ENCODE measurements at places on chromosomes 11 and 22.

- no peak for DNase-seq
These were observed 23.1 kb downstream of the CD6 start for GRCh38 chr11:60994541-60995080.

DNA sequence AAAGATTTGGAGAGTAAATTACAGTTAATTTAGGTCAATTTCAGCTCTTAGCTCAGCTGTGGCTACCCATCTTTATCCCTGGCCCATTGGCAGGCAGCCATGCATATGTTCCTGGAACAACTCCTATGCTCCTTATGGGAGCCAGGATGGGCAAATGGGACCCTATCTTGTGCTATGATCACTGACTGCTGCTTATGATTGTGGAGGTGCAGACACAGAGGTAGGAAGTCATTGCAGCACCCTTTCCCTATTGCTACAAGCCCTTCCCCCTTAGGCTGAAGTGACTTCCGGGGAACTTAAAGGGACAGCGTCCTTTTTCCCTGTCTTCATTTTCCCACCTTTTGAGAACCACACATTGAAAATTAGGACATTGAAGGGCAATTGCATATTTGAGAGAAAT is 112.7 kb downstream of the FCHSD2 start:
- DNase-seq: no peak

GRCh38 chr11:45485070-45485707 is 180.2 kb downstream of the CHST1 start:
- DNase-seq: no peak

DNA sequence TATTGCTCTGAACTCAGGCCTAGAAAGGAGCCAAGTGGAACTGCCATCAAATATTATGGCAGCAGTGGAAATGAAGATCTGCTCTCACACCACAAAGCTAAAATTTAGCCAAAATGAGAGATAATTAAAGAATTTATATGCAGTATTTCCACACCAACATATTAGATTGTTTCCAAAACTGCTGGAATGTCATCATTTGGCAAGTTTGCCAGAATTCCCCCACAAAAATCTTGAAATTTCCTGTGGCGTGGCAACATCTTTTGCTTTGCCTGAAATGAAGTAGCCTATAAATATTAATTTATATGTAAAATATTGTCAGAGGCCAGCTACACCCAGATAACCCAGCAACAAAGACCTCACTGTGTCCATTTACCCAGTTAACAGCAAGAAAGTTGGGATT is 13.8 kb downstream of the C11orf71 start:
- no peak for DNase-seq

All from NCI-H82 (cell line).